Motor neuron (in vitro differentiated cells): ENCODE measurements at places on chromosomes 1 and 21.

- no peak for ATAC-seq
These were observed 23.9 kb upstream of the RPTN start for GRCh38 chr1:152182944-152183361.

- ATAC-seq = no peak
These were observed 21.4 kb downstream of the ACP6 start for GRCh38 chr1:147648933-147649332.

DNA sequence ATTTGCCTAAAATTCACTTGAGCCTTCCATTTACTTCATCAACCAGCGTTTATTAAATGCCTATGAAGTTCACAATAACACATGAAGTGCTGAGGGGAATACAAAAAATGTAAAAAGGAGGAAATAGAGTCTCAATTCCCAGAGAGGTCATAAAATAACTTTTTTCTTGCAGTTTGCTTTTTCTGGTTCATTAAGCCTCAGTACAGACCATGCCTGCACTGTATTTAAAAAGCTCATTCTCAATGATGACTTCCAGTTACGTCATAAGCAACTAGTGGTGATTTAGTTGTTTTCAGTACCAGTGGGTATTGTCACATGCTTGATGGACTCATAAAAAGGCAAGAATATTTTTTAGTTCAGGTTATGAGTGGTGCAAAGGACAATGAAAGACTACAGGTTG, 160.1 kb upstream of the UBE2U start:
- ATAC-seq = no peak

DNA sequence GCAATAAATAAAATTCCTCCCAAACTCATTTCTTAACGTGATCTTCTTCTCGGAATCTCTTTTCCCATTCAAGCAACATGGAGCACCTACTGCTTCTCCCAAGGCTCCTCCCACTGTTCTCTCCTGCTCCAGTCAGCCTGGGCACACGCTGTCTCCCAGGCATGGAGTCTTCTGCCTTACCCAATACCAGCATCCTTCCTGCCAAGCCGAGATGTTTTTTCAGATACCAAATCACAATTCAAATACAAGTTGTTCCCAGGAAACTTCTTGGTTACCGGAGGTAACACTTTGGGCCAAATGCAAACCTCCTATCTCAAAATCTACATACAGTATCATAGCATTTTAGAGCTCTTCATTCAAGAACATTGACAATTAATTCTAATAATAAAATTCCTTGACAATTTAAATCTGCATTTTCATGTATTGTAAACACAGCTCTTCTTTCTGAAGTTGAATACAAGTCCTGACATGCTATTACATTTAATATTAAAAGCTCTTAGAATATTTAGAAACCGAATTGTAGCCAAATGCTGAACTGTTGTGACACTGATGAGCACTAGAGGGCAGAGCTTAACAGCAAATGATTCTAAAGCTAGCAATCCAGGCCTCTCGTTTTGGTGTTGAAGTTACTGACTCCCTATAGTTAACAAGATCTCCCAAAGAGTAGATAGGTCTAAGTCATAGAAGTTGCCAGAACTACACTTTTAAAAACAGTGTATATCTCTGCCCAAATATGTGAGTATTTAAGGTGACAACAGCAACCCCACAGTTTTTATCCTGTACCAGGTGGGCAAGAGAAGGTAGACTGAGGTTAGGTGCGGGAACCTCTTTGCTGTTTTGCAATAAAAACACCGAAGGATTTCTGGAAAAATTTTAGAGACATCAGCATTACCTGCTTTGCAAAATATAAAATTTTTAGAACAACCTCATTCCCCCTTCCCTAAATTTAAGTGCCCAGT, 52.3 kb downstream of the BCAR3 start:
- peak; percentile 75 for ATAC-seq

DNA sequence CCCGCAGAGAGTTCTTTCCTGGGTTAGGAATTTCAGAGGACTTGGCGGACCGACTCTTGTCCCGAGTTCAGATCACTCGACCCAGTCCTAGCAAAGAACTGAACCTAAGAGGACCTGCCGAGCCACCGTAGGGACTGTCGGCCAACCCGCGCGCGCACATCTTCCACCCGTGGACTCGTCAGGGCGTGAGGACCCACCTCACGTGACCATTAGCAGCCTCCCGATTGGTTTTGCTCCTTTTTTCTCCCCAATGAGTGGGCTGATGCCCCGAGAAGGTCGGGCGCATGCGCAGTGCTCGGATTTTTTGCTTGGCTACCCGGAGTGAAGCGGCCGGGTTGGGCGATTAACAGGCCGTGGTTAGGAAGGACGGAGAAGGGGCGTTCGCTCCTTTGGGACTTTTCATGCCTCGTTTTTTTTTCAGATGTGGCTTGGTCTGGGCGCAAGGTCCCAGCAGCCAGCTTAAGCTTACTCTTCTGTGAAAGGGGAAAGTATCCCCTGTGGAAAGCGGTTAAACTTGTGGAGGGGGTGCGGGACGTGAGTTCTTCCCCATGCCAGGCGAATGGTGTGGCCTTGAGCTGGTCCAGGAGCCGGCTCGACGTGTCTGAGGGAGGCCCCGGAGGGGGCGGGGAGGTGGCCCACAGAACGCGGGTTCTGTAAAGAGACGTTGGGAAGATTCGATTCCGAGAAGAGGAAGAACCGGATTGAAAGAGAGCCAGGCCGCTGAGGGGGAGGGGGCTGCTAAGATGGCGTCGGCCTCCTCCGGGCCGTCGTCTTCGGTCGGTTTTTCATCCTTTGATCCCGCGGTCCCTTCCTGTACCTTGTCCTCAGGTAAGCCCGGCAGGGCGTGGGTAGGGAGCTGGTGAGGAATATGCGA, at the start of gene PIP5K1A:
Gene PIP5K1A (plus strand): TSS at position 299 of the 874 bp plus-strand sequence. CDS start 445 bp downstream, at position 744.
- peak; percentile 61 for ATAC-seq

DNA sequence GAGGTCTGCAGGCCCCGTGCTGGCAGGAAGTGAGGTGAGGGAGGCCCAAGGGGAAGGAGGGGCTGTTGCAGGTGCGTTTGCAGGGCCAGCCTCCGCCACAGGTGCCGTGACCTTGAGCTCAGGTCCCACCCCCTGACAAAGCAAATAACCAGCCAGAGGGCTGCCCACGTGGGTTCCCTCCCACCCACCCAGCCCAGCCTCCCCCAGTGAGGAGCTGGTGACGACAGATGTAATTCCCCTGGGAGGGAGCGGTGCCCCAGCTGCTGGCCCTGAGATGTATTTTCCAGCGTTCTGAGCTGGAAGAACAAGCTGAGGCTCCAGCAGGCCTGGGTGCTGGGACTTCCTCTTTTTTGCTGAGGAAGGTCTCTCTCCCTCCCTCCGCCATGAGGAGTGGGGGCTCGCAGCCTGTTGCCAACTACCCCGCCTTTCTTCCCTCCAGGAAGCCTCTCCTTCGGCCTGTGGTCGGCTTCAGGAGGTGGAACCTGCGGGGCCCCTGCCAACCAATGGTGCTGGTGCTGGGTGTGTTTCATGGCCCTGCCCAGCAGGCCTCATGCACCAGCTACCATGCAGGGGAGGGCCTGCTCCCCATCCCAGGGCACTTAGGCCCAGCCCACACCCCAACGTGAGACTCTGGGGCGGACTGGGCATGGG, 153.2 kb downstream of the PRDM16 start:
- ATAC-seq = peak; percentile 35

DNA sequence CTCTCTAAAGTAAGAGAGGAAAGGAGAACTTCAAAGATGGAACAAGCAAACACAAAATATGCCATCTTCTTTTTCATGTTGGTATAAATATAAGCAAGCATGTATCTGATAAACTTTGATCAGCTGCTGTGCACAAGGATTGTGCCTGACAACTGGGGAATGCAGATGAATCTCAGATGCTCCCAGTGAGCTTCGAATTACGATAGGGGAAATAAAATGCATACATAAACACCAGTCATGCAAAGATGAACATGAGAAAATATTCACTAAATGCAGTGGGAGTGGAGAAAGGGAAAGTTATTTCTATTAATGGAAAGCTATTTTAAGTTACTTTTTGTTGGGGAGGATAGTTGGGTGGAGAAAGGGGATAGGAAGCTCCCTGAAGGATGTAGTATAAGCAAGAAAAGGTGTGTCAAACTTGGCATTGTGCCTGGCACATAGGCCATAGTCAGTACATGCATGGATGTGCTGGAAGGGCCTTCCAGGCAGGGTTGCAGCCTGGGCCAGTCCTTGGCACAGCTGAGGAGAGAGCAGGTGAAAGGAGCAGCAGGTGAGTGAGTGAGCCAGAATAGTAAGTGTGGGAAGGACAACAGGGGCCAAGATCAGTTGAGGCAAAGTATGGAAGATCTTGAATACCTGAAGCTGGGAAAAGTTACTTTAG, 57.8 kb upstream of the PGD start:
- ATAC-seq = peak; percentile 86

DNA sequence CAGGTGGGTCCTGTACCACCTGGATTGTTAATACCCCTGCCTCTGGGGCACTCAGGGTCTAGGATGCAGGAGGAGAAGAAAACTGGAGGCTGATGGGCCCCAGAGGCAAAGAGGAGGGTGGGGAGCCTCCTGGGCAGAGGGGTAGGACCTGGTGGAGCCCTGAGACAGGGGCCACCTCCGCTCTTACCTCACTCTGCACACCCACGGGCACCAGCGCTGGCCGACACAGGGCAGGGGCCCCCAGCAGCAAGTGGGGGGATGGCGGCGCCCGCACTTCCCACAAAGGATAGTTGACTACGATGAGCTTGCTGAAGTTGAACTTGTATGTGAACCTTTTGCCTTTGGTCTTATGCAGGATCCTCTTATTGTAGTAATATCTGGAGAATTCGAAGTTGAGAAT, 1.1 kb downstream of the ETV3L start:
- no peak for ATAC-seq

DNA sequence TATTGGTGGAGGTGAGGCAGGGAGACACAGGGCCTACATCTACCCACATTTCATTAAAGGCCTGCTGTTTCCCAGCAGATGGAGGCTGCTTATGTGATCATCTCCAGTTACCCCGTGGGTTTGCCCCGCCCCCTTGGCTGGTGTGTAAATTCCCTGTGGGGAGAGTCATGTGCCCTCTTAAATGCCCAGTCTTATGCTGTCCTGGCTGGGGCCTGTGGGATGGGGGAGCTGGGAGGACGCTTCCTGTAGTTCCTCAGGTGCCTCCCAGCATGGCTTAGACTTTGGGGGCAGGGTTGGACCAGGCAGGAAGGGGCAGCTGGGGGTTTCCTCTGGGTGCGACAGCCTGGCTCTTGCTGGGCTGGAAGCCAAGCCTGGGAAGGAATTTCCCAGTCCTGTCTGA, 15.5 kb upstream of the CITED4 start:
- ATAC-seq = peak; percentile 57
